Stimulated activated CD8-positive, alpha-beta memory T cell treated with anti-CD3 and anti-CD28 coated beads, Interleukin-4, amount 100 ng/mL, for 4 hours (primary cell): ENCODE measurements at places on chromosomes 2 and 18.

DNA sequence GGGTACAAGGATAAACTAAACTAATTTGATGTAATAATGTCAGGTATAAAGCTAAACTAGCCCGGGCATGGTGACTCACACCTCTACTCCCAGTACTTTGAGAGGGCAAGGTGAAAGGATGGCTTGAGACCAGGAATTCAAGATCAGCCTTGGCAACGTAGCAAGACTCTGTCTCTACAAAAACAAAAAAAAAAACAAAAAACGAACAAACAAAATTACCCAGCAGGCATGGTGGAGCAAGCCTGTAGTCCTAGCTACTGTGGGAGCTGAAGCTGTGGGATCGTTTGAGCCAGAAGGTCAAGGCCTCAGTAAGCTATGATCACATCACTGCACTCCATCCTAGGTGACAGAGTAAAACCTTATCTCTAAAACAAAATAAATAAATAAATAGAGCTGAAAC lies 131.8 kb upstream of the KYNU start:
- no peak for DNase-seq

GRCh38 chr2:161982548-161983330 lies 91.3 kb downstream of the DPP4 start:
- DNase-seq = no peak

GRCh38 chr2:29562319-29562718 lies 359.1 kb downstream of the ALK start:
- DNase-seq = no peak

GRCh38 chr18:52409727-52410126 lies 69.7 kb downstream of the DCC start:
- no peak for DNase-seq

- no peak for DNase-seq
These were observed 233.3 kb downstream of the MBD2 start for GRCh38 chr18:53991202-53991601.

DNA sequence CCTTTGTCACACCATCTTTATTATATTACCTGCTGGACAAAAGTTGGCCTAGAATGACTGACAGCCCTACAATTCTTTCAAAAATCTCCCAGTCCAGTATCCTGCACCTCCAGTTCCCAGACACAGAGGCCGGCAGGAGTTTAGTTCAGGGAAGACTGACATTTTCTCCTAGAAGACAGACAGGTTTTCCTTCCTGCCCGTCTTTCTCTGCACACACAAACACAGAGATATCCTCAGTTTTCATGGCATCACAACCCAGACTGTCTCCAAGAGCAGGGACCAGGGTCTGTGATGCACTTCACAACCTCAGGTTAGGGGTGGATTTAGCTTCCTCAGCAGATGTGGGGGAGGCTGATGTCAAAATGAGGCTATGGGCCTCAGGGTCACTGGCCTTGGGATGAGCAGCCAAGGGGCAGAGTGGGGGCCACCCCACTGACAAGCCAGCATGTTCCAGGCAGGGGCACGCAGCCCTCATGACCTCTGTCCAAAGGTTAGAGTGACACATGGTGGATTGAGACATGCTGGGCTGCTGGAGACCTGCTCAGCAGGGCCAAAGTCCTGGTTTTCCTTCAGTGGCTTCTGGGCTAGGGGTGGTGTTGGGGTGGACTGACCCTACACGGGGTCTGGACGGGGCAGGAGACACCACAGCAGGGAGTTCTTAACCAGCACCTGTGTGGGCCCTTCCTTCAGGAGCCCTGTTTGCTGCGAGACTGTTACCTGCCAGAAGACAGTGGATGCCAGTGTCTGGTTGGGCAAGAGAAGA lies 70.5 kb downstream of the SFXN5 start:
- DNase-seq = no peak

GRCh38 chr2:150146879-150147278 lies 340.6 kb downstream of the RND3 start:
- no peak for DNase-seq

DNA sequence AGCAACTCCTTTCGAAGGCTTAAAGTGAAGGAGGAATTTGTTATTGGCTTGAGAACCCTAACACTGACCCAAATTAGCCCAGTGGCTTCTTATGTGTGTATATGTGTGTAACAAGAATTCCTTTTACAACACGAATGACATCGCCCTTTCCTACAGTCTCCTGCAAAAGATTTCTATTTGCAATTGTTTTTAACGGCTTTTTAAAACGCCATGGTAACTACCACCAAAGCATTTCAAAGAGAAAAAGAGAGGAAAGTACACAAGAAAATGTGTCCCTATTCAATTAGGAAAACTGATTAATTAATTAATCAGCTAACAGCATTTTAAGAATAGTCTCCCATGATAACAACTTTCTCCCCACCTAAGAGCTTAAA lies 58.1 kb downstream of the PAX3 start:
- no peak for DNase-seq

DNA sequence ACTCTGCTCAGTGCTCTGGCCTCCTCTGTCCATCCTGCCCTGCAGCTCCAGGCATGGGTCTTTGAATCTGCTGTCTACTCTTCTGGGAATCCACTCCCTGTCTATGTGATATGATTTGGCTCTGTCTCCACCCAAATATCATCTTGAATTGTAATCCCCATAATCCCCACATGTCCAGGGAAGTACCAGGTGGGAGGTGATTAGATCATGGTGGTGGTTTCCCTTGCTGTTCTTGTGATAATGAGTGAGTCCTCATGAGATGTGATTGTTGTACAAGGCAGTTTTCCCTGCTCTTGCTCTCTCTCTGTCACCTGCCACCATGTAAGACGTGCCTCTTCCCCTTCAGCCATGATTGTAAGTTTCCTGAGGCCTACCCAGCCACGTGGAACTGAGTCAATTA lies 881.8 kb upstream of the ID2 start:
- no peak for DNase-seq

GRCh38 chr2:160334028-160334741 lies 134.1 kb upstream of the ITGB6 start:
- no peak for DNase-seq

DNA sequence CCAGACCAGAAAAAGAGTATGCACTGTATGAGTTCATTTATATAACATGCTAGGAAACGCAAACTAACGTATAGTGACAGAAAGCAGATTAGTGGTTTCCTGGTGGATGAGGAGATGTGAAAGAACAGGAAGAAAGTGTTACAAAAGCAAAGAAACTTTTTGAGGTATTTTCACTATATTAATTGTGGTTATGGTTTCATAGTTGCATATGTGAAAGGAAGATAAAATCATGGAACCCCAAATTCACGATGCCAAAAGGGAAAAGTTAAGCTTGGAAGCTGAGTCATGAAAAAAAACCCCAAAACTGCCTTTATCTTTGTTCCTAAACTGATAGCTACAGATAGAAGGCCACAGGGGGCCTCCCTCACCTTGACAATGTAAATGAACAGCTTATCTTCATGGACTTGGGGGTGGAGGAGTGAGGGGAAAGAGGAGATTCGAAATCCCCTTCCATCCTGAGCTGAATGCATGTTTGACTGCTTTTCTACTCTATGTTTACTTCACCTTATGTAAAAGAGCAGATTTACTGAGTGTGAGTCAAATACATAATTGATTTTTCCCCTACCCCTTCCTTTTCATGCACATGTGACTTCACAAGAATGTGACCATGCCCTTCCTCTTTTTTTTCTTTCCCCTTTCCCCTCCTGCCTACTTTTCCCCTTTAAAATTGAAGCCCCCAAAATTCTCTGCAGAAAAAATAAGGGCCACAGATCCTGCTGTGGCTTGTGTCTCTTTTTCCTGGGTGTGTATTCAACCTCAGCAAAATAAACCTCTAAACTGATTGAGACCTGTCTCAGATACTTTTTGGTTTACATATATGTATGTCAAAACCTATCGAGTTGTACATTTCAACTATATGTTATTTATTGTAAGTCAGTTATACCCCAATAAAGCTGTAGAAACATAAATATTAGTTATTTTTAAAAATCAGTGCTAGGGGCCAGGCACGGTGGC lies 100.1 kb upstream of the TLK1 start:
- no peak for DNase-seq

DNA sequence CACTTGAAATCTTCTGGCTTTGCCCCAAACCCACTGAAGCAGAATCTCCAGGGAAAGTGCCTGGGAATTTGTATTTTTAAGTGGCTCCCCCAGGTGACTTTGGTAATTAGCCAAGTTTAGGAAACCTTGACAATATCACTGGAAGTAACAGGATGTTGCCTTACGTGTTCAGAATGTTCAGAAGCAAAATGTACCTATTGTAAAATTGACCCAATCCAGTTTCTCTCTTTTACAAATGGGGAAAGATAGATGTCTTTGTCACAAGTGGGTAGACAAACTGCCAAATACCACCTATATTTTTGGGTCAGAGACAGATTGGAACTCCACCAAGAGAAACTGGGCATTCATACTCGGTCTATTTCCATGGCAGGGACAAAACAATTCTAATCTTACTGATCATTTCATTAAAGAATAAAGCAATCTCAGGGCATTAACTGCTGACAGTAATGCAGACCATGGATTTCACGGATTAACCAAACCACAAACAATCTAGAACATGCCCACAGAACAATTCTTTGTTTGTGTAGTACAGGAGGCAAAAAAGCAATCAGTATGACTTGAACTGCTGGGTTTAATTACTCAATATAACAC lies 255.8 kb downstream of the ERBB4 start:
- DNase-seq = no peak

DNA sequence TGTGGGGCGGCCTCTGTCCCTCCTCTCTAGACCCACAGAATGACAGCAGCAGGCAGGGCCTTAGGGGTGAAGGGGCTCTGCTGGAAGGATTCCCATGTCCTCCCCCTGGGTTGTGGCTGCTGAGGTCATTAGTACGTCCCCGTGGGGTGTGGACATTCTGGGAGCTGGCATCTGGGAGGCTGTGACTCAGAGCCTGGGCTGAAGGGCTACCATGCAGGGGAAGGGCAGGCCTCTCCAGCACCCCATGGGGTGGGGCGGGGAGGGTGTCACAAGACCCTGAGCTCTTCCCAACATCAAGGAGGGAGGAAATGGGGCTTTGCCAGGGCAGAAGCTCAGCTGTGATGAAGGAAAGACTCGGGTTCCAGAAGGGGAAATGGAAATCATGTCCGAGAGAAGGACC lies 105.8 kb upstream of the SMAD2 start:
- no peak for DNase-seq

GRCh38 chr2:102120701-102121159 lies 21.8 kb upstream of the IL1R1 start:
- no peak for DNase-seq

- no peak for DNase-seq
These were observed 155.9 kb downstream of the LAMA3 start for GRCh38 chr18:23844991-23845680.

GRCh38 chr2:37873229-37873628 lies 51.9 kb upstream of the RMDN2 start:
- DNase-seq = no peak

DNA sequence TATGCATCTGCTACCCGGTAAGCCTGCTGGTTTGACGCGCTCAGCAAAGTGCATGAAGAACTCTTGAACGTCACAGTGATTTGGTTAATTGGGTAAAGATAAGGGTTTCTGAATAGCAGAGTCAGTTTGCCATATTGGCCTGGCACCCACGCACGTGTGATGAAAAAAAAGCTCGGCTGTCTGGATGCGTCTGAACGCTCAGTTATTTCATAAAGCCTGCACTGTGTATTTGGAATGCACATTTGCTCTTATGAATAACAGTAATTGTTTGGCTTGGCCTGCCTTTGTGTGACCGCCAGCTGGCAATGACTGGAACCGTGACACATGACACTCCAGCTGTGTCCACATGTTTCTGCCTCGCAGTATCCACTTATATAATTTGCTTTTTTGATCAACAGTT lies 129.2 kb upstream of the MEIS1 start:
- DNase-seq = no peak

DNA sequence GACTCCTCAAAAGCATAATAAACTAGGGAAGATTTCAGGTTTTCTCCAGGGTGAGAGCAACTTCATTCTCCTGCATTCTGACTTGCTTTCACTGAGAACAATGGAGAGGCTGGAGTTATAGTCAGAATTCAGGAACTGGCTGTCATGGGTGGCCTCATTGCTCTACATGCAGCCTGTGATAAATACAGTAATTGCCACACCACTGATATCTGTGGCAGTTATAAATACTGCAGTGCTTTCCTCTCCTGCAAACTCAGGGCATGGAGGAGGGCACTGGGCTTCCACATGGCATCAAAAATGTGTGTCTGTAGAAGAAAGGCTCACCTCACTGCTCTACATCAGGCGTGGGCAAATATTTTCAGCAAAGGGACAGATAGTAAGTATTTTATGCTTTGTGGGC lies 510.2 kb downstream of the ZNF516 start:
- DNase-seq = no peak

GRCh38 chr2:122148128-122148767 lies 392.8 kb downstream of the TSN start:
- no peak for DNase-seq

- DNase-seq = no peak
These were observed 59.7 kb downstream of the SMAD4 start for GRCh38 chr18:51089691-51090090.

GRCh38 chr2:42029171-42029570 lies 18.6 kb upstream of the PKDCC start:
- DNase-seq = no peak

- DNase-seq = no peak
These were observed 114.8 kb upstream of the SERTAD2 start for GRCh38 chr2:64768491-64769005.

GRCh38 chr2:207133820-207134519 lies 31.8 kb downstream of the KLF7 start:
- DNase-seq = no peak

- no peak for DNase-seq
These were observed 15.0 kb upstream of the ELOA2 start for GRCh38 chr18:47050468-47050867.

- no peak for DNase-seq
These were observed 887.5 kb upstream of the NRXN1 start for GRCh38 chr2:51919395-51919794.

DNA sequence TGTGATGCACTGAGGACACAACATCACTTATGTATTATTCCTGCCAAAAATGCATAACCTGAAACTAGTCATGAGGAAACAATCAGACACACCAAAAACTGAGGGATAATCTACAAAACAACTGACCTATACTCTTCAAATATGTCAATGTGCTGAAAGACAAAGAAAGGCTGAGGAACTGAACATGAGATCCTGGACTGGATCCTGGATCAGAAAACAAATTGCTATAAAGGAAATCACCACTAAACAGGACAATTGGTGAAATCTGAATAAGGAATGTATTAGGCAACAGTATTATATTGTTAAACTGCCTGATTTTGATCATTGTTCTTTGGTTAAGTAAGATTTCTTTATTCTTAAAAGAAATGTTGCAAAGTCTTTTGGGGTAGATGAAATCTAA lies 28.8 kb downstream of the CUL3 start:
- no peak for DNase-seq

DNA sequence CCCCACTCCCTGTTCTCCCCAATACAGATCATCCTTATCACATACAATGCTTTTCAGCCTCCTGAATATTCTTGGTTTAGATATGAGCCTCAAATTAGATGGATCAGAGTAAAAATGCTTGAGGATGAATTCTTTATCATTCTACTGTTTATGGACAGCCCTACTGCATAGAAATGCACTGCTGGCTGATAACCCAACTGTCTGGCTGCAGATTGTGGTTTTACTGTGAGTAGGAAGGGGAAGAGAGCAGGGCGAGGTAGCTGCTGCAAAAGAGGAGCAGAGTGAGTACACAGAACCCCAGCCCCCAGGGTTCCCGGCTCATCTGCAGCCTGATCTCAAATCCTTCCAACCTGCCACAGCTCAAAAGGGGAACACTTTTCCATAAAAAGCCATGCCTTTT lies 29.4 kb upstream of the NCOA1 start:
- DNase-seq = no peak
